ENCODE measurements at places on chromosomes 3 and 15.

GRCh38 chr15:57769266-57769665 lies 62.8 kb downstream of the POLR2M start:
- peak; percentile 72 for DNase-seq

GRCh38 chr15:83210619-83211018 lies 3.0 kb upstream of the HDGFL3 start:
- DNase-seq, result no peak

DNA sequence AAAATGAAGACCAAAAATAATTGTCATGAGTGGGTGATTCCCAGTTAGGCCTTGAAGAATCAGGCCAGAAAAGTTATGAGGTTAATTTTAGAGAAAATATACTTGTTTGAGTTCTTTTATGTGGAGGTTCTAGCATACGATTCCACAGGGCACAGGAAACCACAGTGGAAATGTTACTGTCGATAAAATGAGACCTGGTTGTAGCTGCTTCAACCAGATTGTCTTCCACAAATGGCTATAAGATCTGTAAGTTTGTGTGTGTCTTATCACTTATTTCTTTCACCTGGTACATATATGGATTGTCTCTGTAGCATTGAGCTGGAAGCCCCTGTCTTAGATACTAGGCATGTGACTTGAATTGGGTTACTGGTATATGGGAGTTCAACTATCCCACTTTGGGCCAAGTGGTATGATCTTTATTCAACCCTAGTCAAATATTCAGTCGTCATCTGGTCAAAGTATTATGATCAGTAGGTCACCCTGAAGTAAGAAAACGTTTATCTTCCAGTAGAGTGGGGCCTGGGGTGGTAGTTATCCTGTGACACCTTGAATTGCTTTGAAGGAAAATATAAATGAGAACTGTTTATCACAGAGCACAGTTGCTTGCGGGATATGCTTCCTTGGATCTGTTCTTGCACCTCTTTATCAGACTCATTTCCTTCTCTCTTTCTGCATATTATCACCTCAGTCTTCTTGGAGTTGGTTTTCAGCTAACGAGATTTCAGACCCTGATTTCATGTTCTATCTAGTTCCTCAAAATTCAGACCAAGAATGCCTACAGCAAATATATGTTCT lies 21.5 kb upstream of the ZNF609 start:
- DNase-seq, result no peak

DNA sequence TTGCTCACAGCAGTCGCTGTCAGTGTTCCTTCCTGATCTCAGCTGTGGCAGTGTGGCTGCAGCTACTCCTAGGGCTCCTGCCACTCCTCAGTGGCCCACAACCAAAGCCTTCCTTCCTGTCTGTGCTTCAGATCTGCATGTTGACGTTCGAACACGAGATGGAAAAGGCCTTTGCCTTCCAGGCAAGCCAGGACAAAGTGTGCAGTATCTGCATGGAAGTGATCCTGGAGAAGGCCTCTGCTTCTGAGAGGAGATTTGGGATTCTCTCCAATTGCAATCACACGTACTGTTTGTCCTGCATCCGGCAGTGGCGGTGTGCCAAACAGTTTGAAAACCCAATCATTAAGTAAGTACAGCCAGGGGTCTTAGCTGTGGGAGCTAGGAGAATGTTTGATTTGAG lies 17.8 kb downstream of the MKRN2 start:
- DNase-seq, result no peak

DNA sequence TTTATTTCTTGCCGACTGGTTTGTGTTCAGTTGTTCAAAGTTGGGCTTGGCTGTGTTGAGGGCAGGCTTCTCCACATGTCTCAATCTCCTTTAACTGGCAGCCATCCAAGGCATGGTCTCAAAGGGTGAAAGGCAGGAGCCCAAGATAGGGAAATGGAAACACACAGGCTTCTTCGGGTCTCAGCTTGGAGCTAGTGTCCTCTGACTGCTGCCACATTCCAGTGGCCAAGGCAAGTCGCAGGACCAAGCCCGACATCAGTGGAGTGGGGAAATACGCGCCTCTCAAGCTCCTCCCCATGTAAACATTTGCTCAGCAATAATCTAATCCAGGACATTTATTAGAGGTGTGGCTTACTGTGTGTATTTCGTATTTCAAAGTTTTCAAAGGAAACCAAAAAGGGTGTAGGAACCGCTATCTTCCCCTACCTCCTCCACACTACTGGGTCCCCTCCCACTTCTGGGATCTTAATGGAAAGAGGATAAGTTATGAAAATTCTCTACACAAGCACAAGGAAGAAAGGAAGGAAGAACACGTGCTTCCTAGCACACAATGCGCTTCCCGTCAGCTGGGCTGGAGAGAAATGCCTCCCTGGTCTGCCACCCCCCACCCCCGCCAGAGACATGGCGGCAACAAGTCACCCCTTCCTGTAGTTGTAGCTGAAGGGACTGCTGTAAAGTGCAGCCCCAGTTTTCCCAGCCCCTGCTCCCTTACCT lies 181.7 kb downstream of the FAM43A start:
- no peak for DNase-seq

All from sciatic nerve (tissue), 2 donors.